Hippocampal formation (tissue), 2 donors: ENCODE measurements at places on chromosomes 6 and 20.

DNA sequence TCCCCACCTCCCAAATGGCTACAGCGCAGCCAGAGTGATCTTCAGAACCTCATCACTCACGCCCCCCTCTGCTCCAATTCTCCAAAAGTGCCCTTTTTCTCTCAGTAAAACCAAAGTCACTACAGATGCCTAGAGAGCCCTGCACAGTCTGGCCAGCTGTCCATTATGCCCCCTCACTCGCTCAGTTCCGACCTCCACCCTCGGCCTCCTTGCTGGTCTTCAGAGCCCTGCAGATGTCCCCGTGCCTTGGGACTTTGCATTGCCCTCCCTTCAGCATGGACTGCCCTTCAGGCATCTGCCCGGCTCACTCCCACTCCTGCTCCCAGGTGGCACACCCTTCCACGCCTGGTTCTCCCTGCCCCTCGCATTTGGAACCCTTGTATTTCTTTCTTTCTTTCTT is 1.1 kb upstream of the RAET1E start:
- DNase-seq, result no peak

GRCh38 chr20:62891111-62891510 is 29.5 kb upstream of the TCFL5 start:
- DNase-seq, result no peak

DNA sequence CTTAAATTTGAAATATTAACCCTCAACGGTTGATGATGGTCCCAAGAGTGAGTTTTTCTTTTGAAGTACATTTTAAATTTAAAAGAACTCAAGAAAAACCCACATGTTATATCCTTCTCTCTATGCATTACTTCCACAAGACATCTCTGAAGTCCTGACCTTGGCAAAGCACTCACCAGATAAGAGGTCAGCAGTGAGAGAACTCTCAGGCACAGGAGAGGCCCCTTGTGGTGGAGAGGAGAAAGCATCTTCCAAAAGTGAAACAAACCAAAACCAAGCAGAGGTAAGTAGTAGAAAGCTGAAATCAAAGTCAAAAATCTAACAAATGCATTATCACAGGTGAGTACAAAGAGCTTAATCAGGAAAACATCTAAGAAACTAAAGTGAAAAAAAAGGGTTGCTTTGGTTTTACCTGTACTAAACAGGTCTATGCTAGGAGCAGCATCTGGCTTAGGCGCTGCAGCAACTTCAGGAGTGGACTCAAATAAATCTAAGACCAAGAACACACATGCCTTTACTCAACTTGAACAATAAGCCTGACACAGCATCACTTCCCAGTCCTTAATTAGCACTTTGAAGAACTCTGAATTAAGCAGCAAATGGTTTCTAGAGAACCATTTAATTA is 80.5 kb downstream of the PRSS35 start:
- DNase-seq, result no peak

DNA sequence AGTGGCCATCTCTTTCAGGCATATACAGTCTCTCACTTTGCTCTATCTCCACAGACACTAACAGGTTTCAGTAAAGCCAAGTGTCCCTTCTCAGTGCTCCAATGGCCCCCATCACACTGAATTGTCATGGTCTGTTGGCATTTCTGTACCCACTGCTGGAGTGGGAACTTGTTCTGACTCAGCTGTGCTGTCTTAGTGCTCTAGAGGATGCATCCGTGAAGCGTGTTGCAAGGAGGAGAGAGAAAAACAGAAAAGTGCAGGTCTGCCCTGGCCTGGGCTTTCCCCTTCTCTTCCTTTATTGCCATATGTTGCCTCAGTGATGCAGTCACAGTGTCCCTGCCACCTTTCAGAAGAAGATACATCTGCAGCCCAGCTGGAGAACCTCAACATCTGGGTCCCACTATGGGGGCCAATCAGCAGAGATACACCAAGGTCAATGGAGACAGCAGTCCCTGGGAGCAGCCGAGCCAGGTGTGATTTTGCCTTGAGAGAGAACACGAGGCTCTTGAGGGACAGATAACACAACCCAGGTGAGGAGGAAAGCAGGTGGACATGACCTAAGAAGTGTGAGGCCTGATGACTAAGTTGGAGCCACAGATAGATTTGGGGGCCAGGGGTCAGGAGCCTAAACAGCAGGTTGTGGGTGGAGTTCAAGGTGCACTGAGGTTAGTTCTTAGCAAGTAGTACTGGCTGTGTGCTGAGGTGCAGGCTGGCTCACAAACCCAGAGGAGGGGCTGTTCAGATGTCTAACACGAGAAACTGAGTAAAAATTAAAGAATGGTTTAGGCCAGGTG is 5.6 kb upstream of the PLCG1 start:
- no peak for DNase-seq

GRCh38 chr6:19968201-19968600 is 131.0 kb downstream of the ID4 start:
- DNase-seq, result no peak

DNA sequence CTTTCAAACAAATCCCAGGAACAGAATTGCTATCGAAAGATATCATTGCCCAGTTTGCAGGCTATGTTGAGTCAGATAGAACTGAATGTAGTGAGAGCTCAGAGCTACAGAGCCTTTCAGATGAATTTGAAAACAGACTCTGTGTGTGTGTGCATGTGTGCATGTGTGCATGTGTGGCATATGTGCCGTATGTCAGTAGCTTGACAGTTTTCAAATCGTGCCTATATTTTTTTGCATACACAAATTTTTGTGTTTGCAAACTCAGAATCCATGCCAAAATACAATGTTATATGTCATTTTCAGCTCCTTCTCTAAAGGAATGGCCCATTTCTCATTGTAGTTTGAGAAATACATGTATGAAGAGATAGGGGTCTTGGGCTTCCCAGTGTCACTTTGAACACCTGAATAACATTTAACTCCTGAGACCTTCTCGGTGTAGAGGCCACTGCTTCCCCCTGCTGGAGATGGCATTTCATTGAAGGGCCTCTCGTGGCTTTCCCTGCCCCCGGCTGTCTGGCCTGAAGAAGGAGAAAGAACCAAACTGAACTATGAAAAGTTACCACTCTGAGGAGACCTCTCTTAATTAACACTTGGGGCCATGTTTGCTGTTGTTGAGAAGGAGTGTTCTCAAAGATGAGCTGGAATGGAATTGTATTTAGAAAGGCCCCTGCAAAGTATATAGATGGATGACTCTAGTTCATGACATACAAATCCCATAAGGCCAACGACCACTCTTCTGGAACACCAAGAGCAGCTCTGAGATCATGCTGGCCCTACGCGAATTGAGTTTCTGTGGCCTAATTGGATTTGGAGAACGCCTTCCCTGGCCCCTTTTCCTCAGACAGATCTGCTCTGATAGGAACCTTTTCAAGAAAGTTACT is 58.7 kb downstream of the VAPB start:
- DNase-seq, result no peak

- no peak for DNase-seq
Measured at GRCh38 chr6:39684790-39685488, 40.3 kb downstream of the KIF6 start.

DNA sequence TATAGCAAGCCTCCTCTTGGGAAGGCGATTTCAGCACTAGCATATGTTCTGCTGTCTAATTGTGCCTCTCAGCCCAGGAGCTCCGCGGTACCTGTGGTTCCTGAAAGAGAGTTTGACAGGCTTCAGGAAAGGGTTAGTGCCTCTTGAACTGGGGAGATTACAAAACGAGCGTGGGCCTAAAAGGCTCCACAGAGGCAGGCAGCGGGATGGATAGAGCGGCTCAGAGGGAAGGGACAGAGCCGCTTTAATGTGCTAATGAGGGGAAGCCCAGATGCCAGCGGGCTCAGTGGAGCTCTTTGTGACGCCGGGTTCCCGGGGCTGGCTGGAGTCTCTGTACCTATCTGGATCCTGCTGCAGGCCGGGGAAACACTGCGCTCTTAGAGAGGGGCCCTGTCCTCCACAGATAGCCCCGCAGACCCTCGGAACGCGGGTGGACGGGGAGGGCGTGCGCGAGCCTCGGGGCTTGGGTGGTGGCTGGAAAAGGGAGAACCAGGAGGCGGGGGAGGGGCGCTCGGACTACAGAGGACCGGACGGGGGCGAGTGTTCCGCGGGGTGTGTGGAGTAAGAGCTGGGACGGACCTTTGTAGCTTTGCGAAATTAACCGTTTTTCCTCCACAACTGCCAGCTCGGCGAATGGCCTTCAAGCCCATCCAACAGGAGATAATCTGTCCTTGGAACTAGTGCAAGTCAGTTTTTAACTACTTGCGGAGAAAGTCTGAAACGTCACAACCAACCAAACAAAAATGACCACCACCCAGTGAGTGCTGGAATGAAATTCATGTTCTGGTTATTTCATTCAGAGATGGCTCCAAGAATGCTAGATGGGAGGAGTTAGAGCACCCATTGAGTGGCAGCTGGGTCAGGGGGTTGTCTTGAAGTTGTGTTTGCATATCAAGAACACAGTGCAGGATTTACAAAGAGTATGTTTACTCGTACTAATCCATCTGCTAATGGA is 13.0 kb downstream of the SLC35F1 start:
- DNase-seq, result peak; percentile 48

DNA sequence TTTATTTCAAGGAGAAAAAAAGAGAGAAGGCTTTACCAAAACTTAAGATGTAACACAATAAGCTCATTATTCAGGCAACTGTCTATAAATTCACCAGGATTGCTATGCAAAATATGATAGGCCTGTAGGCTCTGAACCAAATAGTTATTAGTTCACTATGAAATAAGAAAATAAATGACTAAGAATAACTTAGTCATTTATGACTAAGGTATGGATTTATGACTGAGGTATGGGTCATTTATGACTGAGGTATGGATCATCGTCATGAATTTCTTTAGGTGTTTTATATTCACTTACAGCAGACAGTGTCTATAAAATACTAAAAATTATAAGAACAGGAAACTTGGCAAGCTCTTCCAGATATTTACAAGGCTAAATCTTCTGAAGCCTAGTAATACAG is 52.1 kb upstream of the SNX9 start:
- no peak for DNase-seq

DNA sequence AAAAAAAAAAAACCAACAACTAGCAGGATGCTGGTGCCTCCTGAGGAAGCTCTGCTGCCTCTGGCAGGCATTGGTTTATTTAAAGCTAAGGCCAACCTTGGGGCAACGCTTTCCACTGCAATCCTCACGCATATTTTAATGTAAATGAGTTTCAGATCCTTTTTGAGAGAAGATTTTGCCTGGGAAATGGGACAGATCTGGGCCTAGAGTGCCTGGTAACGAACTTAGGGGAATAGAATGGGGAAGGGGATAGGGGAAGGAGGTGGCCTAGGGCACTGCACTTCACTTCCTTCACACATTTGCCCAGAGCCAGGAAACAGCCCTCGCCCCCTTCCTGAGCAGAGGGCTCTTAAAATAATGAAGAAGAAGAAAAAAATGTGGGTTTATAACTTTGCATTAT is 132.7 kb upstream of the TMEM170B start:
- DNase-seq, result no peak

DNA sequence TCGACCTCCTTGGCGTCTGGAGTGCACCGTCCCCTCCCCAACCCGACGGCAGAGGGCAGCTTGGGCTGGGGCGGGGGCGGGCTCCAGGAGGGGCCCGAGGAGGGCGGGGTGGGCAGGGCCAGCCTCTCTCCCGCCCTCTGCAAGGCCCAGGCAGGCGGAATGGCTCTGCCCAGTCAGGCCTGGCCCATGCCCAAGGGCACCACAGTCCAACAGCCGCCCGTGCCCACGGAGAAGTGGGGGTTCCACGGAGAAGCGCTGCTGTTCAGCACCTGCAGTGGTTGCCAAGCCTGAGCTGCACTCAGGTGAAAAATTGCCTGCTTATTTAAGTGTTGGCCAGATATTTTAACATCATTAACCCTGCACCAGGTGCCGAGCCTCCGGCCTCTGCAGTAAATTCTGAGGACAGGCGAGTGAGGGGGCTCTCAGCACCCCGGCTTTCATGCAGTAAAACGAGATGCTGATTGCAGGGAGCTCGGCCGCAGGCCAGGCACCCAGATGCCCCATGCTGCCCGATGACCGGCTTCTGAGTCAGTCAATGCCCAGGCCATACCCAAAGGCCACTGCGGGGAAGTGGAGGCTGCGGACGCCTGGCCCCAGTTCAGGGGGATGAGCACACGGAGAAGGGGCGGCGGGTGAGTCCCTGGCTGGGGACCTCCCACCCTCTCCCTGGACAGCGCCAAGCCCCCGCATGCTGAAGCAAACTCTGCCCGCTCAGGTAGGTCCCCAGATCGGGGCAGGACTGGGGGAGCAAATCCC is at the start of gene SRMS:
SRMS (minus strand) TSS at position 25 of the 756 bp plus-strand sequence. CDS start 286 bp downstream, outside the sequence.
- no peak for DNase-seq

GRCh38 chr6:144683216-144684070 is 398.3 kb downstream of the UTRN start:
- peak; percentile 66 for DNase-seq

- no peak for DNase-seq
Measured at GRCh38 chr6:124573953-124574352, 388.3 kb upstream of the RNF217 start.

DNA sequence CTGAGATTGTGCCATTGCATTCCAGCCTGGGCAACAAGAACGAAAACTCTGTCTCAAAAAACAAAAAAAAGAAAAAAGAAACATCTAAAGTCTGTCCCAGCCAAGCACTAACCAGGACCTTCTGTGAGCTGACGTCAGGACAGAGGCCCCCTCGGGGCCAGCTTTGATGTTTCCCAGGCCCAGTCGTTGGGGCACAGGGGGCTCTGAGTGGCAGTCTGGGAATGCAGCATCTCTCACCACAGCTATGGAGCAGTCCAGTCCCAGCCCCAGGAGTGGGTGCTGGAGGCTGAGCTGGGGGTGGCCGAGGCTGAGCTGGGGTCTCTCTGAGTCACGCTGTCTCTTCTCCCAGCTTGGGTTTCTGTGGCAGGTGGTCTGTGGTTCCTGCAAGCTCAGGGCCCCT is 46.0 kb upstream of the SRF start:
- DNase-seq, result no peak

- no peak for DNase-seq
Measured at GRCh38 chr20:7308163-7308562, 540.7 kb downstream of the BMP2 start.

DNA sequence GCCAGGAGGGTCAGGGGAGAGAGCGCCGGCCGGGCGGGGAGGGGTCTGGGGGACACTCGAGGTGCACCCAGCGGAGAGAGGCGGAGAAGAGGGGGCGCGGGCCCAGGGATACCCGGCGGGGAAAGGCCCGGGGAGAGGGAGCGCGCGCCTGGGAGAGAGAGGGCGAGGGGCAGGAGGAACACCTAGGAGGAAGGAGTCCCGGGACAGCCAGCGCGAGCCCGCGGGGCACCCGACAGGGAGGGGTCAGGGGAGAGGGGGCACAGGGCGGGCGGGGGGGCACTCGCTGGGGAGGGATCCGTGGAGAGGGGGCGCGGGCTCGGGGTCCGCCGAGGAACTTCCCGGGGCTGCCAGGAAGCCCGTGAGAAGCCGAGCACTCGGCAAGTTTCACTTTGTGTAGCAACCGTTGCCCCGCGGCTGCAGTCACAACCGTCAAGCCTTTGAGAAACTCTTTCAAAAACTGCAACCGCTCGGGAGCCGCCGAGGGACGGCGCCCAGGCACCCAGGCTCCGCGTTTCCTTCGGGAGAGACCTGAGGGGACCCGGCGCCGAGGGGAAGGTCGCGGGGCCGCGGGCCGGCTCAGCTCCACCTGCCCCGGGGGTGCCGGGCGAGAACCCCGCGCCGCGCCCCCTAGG is 471 bp downstream of the EZR start:
- DNase-seq, result no peak

- DNase-seq, result no peak
Measured at GRCh38 chr6:145009711-145010110, 724.6 kb downstream of the UTRN start.
